Activated gamma-delta T cell (primary cell): ENCODE measurements at places on chromosomes 2 and 18.

- no peak for DNase-seq
Measured at GRCh38 chr18:44882163-44882868, 201.6 kb downstream of the SETBP1 start.

- DNase-seq, result no peak
Measured at GRCh38 chr18:61833978-61834377, 58.8 kb downstream of the RNF152 start.

DNA sequence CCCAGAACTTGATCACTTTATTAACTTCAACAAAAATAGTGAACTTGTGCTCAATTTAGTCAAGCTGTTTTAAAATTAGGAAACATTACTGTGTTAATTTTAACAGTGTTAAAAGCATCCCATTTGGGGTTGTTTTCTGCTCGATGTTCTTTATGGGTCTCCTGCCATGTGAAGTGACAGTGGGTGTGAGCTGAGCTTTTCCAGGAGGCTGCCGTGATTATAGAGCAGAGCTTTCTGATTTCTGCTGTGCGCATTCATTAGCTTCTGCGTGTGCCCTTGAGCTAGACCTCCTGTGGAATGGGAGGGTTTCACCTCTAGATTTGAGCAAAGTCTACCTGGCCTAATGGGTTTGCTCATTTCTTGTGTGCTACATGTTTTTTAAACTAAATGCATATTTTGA lies 121.5 kb downstream of the WDSUB1 start:
- no peak for DNase-seq

- DNase-seq, result no peak
Measured at GRCh38 chr2:62335612-62336011, 139.7 kb downstream of the B3GNT2 start.

DNA sequence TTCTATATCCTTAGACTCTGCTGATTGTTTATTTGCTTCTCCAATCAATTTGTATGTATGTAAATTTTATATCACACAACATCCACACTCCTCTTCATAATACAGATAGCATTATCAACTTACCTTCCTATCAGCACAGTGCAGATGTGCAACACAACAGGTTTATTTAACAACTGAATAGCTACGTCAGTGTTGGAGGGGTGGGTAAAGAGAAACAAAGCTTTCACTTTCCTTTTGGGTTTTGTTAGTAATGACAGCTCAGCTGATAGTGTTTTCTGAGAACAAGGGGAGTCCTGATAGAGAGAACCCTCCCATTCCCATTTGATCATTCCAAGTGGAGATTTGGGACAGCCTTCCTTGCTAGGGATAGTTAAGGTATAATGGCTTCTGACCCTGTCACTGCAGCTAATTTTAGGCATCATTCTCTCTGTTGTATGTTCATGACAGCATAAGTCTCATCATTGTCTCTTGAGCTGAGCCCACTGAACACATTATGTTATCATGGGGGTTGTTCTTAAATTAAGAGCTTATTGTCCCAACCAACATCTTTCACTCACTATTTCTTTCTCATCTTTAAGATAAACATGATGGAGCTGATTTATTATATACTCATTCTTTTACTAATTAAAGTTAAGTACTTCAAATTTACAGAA lies 227.7 kb downstream of the GPD2 start:
- no peak for DNase-seq

GRCh38 chr18:76589316-76589715 lies 94.3 kb upstream of the ZNF516 start:
- DNase-seq, result no peak
